NB4 (cell line): ENCODE measurements at places on chromosomes 2 and 18.
A peak's percentile ranks its signal among the peaks of the same experiment; 100 is the strongest.

GRCh38 chr2:135743860-135744259, 2.2 kb downstream of the UBXN4 start:
- no peak for DNase-seq

DNA sequence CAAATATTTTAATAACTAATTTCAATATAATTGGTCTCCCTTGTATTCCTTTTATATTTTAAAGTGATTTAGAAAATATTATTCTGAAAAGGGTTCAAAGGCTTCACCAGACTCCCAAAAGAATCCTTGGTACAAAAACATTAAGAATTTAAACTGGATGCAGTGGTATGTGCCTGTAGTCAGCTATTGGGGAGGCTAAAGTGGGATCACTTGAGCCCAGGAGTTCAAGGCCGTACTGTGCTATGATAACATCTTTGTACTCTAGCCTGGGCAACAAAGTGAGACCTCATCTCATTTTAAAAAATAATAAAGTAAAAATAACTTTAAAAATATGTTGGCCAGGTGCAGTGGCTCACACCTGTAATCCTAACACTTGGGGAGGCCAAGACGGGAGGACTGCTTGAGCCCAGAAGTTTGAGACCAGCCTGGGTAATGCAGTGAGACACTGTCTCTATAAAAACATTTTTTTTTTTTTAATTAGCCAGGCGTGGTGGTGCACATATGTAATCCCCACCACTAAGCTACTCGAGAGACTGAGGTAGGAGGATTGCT, 14.7 kb downstream of the NCL start:
- DNase-seq, result no peak

DNA sequence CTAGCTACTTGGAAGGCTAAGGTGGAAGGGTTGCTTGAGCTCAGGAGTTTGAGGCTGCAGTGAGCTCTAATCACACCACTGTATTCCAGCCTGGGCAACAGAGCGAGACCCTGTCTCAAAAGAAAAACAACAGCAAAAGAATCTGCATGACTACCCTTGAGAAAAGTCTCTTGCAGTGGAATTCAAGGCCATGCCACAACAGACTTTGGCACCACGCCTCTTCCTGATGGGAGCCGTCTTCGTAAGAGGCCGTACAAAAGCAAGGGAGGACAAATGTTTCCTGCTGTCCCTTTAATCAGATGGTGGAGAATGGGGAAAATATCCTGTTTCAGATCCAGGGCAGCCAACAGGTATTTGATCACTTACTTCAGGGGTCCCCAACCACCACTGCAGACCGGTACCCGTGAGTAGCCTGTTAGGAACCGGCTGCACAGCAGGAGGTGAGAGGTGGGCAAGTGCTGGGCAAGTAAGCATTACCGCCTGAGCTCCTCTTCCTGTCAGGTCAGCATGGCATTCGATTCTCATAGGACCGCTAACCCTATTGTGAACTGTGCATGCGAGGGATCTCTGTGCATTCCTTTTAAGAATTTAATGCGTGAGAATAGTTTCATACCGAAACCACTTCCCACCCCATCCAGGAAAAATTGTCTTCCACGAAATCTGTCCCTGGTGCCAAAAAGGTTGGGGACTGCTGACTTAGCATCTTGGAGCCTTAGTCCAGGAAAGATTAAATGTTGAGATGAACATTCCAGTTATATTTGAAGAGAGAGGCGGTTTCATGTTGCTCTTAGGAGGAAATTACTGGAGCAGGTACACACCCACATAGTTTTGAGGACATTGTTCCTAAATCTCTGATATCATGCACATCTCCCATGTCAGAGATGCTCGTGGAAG, 94.4 kb upstream of the XPO1 start:
- no peak for DNase-seq

DNA sequence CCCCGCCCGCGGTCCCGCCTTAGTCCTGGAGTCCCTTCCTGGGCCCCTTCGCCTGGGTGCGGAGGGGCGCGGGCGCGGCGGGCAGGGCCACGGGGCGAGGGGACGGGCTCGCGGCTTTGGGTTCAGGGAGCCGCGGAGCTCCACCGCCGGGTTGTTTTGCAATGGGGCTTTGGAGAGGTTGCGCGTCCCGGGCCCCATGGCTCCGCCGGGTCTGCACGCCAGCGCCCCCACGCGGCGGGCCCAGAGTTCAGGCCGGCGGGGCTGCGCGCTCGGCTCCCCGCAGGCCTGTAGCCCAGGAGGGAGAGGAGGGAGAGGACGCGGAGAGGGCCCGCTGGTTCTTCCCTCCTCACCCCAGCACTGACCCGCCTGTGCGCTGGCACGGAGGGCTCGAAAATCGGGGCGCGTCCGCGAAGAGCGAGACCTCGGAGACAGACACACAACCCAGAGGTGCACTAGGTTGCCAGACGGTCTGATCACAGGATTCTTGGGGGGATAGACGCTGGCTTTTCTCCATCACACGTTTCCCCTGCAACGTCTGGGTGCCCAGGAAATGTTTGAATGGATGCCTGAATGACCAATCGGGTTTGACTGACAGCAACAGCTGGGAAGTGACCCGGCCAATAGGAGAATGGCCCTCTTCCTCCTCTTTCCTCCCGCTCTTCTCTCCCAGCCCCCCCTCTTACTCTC, 4.9 kb upstream of the SIX2 start:
- DNase-seq, result peak; percentile 78

- DNase-seq, result no peak
Measured at GRCh38 chr18:13319629-13320028, 101.1 kb downstream of the LDLRAD4 start.

DNA sequence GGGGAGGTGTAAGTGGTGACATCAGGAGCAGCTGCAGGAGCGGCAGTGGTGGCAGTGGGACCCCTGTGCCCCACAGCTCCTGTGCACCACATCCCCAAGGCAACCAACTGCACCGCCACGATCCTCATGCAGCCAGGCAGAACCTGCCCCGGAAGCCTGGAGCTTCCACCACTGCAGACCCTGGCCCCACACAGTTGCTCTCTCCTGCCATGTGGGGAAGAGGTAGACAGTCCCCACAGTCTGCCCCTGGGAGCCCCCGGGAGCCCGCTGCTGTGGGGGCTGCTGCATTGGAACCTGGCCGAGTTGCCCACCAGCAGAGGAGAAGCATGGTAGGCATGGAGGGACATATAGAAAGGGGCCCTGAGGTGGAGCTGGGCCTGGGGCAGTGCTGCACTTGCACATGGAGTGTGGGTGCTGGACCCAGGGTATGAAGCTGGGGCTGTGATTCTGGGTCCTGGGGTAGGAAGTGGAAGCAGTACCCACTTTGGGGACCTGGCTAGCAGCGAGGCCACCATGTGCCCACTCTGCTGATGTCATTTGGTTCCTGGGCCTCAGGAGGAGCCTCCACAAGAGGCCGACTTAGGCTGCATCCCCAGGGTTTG, 623.3 kb upstream of the LRRTM4 start:
- no peak for DNase-seq

- peak; percentile 24 for DNase-seq
Measured at GRCh38 chr2:6864923-6865345, 773 bp downstream of the CMPK2 start.

DNA sequence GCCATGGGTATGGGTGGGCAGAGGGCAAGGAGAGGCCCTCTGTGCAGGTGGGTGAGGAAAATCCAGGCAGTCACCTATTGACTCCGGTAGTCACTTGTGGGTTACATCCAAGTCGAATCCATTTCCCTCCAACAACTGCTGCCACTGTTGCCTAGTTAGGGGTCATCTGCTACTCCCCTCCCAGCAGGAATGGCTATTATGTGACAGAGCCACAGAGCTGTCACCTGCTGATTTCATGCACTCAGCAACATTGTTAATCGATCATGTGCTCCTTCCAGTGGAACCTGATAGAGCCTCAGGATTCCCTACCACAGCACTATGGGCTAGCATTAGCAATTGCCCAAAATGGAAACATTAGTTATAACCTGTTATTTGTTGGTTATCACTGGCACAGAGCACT, 31.4 kb downstream of the POLR1A start:
- DNase-seq, result no peak

- peak; percentile 41 for DNase-seq
Measured at GRCh38 chr18:74116633-74117554, 30.7 kb downstream of the FBXO15 start.

DNA sequence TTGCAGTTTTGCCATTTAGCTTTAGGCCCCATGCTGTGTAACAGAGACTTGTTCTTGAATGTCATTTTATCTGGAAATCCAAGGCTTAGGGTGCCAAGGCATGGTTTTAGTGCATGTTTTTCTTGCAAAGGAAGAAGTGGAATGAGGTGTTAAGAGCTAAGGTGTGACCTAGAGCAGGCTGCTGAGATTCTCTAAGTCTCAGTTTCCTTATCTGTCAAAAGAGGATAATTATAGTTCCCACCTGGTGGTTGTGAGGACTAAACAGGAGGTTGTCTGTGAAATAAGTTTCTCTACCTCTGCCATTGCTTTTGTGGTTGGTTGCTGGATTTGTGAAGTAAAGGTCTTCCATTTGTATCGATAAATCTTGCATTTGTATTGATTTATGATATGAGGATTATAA, 82.0 kb downstream of the TANC1 start:
- DNase-seq, result no peak

DNA sequence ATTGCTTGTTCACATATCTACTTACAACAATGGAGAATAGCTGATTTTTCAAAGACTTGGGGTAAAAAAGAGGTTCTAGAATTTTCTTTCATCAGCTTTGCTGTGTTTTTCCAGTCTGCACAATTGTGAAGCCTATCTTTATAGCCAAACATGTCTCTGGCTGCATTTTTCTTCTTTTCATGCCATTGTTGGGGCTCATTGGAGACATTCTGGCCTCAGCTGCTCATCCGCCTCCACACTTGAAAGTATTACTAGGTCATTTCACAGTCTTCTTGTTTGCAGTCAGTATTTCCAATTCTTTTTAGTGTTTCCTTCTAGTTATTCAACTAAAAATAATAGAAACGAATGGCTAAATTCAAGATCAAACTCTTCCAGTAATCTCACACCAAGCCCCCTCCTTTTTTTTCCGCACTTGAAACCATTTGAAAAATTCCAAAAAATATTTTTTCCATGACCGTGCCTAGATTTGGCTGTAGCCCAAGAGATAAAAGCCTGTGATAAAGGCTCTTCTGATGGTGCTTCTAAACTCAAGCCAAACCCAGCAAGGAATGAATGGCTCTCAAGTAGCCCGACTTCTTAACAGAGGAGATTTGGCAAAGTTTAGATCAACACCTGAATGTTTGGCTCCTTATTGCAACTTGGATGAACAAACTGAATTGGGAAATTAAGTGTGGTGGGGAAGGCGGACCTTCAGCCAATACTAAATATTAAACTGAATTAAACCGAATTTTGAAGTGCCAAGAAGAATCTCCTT, 103.4 kb downstream of the NRP2 start:
- DNase-seq, result no peak

DNA sequence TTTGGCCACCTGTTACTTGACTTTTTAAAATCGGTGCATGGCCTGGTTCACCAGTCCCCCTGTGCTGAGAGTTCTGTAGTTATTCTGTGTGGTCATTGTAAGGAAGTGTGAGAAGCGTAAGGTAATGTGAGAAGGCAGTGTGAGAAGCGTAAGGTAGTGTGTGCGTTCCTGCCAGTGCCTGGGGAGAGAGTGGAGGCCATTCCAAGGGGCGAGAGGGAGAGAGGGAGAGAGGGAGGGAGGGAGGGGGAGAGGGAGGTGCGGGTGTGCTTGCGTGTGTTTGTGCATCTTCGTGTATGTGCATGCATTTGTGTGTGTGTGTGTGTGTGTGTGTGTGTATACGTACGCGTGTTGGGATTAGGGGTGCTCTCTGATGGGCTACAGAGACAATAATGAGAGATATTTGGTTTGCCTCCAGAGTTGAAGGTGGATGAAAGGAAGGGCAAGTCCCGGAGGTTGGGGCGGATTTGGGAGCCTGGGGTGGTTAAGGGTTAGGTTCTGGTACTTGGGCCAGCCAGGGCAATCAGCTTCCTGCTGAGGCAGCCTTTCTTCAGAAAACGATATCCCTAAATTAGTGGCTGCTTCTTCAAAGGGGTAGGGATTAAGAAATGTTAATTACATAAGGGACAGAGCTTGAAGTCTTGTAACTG, 53.7 kb downstream of the SGPP2 start:
- DNase-seq, result no peak
